ENCODE measurements at places on chromosomes 7 and 10. TPM values are rescaled to one million over a fixed set of nuclear protein-coding genes. Genes with fewer than 3 reads are reported as not detected.

Gene FXYD4
- total RNA-seq, result not detected

Gene BAIAP2L1
- 7.6 TPM for total RNA-seq

Gene SFRP4
- total RNA-seq, result 5.0 TPM

Gene CCDC172
- total RNA-seq, result not detected

Gene C10orf71
- total RNA-seq, result 2.2 TPM

Gene C10orf143
- total RNA-seq, result 1.4 TPM

Gene PKD2L1
- total RNA-seq, result not detected

Gene EBF3
- 19.5 TPM for total RNA-seq

Gene TACC2
- total RNA-seq, result 40.2 TPM

Gene NPFFR1
- total RNA-seq, result 0.59 TPM

Gene PTPRZ1
- total RNA-seq, result 47.6 TPM

Gene ZNF248
- total RNA-seq, result 17.9 TPM
